SHP77 treated with DMSO at 0.1 percent for 48 hours (cell line): ENCODE measurements at places on chromosomes 3 and 15.

GRCh38 chr3:55609230-55609827 is 122.2 kb upstream of the WNT5A start:
- DNase-seq: no peak

- DNase-seq: no peak
These were observed 39.5 kb upstream of the TSEN2 start for GRCh38 chr3:12444582-12445471.

GRCh38 chr15:48628832-48629231 is 16.7 kb downstream of the FBN1 start:
- no peak for DNase-seq

- no peak for DNase-seq
These were observed 534.2 kb downstream of the ZIC1 start for GRCh38 chr3:147943265-147943945.

DNA sequence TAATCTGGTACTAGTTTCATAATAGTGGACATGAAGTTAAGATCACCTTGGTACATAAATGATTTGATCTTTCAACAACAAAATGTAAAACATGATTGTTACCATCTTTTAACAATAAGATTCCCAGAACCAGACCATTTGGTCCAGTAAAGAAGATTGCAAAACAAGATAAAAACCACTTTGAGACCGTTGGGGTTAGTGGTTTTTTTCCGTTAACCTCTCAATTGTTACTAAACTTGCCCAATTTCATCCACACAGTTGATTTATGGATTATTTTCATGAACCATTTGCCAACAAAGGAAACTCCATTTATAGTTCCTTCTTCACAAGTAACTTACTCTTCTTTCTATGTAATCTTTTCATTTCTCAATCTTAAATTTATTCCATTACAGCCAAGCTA is 53.8 kb downstream of the ATP8B4 start:
- DNase-seq: no peak

DNA sequence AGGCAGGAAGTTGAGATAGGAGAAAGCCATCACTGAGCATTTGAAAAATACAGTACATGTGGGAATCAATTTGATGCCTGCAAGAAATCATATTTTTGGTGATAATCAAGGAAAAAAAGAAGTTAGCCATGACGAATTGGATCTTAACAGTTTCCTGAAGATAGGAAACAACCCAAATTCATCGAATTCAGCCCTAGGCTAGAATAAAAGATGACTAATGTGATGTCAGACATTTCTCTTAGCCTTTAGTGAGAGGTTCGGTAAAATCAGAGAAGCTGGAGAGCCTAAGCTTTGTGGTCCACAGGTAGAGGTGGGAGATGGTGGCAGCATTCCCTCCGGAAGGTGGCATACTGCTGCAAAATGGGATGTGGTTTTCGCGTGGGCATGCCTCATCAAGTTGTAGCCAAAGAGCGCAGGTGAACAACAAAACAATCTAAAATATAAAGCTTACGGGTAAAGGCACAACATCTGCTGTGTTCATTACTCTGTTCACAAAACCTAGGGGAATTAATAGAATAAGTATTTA is 144.1 kb upstream of the ALCAM start:
- DNase-seq: no peak

DNA sequence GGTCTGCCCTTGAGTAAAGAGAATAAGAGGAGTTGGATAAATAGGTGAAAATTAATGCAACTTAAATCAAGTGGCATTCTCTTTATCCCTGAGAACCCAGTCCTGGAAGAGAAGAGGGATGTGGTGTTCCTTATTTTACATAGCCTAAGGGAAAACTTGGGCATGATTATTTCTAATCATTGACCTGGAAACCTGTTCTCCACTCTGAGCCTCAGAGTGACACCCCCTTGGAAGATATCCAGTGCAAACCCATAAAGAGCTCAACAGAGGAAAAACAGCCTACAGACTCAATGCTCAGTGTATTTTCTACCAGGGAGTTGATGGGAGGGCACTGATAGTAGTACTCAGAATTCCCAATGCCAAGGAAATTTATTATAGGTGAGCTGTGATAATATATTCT is 22.0 kb downstream of the SLC15A2 start:
- DNase-seq: no peak

GRCh38 chr15:57534281-57534680 is 57.4 kb upstream of the MYZAP start:
- no peak for DNase-seq

GRCh38 chr3:174376346-174376745 is 482.8 kb upstream of the NAALADL2 start:
- DNase-seq: no peak

- no peak for DNase-seq
These were observed 63.9 kb downstream of the RBM6 start for GRCh38 chr3:50003824-50004223.

DNA sequence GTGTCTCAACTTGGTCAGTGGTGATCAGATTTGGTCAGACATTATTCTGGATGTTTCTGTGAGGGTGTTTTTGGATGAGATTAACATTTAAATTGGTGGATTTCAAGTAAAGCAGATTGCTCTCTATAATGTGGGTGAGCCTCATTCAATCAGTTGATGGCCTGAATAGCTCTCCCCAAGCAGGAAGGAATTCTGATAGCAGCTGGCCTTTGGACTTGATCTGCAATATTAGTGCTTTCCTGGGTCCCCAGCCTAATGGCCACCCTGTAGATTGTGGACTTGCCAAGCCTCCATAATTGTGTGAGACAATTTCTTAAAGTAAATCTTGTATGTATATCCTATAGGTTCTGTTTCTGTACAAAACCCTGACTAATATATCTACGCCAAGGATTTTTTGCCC is 153.9 kb upstream of the TBL1XR1 start:
- DNase-seq: no peak

GRCh38 chr3:188267790-188268335 is 113.9 kb downstream of the LPP start:
- DNase-seq: no peak

- no peak for DNase-seq
These were observed 268.8 kb downstream of the NR2F2 start for GRCh38 chr15:96599268-96599667.

DNA sequence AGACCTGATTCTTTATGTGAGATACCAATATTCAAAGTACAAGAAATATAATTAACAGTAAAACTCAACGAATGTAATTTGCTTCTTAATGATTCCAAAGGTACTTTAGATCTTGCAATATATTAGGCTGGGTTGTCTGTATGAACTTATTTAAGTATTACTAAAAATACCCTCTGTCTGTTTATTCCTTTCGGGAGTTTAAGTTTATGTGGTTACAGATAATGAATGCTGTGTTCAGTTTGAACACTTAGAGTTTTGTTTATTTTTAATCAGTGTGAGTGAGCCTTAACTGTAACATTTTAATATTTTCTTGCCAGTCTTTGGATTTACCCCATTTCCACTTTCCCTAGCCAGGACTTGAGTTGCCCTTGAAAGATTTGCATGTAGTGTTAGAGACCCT is 3.5 kb downstream of the PDE8A start:
- DNase-seq: no peak

DNA sequence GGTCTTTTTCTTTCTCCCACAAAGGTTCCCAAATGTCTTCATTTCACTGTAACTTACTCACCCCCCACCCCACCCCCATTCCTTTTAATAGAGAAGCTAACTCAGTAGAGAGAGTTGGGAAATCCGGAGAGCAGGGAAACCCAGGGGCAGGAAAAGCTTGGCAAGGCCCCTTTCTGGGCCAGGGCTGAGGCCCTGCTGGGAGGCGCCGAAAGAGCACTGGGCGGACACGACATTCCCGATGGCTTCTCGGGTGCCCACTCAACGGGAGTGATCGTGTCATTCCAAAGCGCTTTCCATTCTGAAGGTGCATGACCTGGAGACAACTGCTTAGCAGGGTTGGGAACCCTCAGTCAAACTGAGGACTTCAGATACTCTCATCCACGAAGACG is 1.6 kb upstream of the DALRD3 start:
- DNase-seq: no peak

DNA sequence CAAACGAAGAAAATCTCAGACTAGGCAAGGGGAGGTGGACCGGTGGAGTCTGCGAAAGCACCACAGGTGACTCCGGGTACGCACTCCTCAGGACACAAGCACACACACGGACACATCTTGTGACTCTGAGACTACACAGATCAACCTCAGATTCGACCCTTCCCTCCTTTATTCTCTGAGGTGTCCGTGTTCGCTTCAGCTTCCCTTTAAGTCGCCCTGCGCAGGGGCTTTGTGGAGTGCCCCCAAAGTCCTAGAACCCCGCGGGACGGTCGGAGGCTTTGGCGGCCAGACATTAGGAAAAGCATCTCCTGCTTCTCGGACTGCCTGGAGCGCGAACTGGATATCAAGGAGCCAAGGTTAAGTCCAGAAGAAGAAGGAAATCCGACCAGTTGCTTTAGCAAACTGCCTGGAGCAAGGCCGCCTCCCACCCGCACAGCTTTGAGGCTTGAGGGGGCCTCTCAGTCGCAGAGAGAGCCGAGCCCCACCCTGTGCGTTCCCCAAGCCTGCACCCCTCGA is 730 bp downstream of the DGKG start:
- DNase-seq: no peak

DNA sequence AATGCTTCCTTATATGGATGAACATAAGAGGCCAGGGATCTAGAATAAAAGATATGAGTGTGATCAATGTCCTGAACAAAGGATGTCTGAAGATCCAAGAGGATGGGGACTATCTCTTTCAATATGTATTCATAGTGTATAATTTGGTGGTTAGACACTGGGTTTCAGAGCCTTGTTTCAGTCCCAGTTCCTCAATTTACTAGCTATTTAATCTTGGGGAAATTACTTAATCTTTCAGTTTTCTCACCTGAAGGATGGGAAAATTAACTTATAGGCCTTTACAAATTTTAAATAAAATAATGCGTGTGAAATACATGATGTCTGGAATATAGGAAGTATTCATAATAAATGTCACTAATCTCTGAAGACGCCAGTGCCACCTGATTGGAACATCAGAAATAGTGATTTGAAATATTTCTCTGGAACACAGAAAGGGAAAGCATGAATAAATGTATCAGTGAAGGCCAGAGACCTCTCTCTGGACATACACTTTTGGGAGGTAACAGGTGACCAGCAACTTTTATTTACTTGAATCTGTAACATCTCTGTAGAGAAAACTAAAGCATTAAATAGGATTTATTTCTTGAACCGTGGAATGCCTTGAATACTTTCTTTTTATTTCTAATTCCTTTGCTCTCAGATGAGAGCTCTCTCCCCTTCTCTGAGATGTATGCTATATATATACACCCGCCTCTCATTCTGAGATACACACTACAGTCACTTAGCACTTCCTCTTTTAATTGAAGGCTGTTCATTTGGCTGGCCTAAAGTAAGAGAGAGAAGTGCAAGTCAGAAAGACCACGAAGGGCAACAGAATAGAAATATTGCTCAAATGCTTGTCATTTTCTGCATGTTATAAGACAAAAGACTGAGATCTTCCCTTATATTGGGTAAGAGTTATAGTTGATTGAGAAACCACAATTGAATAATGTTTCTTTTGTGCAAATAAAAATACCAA is 407.1 kb downstream of the LSAMP start:
- DNase-seq: no peak

DNA sequence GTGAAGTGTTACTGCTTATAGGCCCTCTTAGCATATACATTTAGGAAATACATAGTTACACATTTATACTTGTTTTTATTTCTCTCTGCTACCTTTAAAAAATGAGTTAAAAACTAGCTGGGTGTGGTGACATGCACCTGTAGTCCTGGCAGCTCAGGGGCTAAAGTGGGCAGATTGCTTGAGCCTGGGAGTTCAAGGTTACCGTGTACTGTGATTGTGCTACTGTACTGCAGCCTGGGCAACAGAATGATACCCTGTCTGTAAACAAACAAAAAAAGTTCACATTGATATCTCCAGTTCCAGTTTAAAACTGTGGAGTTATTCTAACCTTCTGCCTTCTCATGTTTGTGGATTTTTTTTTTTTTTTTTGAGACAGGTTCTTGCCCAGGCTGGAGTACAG is 12.1 kb downstream of the PDCD6IP start:
- DNase-seq: no peak

- no peak for DNase-seq
These were observed 123.2 kb downstream of the RTP4 start for GRCh38 chr3:187491371-187491770.

DNA sequence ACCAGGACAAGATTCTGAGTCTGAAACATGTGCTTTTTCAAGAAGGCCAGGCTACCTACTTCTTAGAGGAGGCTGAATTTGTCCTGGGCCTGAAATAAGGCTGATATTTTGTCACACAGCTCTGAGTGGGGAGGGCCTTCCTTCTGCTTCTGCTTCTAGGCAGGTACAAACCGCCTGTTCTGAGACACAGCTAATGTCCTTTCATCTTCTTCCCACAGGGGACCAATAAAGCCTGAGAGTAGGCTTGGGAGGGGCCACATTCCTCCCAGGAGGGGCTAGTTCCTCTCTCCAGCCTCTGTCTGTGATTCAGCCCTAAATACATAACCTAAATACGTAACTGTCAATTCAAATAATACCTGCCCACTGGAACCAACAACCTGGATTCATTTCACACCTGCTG is 34.8 kb downstream of the CRYGS start:
- no peak for DNase-seq

DNA sequence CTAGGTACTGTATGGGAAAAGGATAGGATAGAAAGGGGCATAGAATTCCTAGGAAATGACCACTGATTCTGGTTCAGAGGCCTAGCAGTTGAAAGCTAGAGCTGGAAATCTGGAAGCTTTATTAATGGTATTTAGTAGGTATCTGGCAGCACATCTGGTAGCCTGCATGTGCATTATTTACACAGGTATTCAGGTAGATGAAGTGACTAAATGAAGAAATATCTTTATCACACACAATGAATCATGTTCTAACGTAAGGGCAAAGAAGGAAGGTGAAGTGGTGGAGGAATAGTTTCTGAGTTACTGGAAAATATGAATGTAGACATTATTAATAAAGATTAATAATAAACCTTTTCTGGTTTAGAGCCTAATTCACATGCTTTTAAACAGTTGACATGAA is 119.9 kb downstream of the MBNL1 start:
- DNase-seq: no peak

GRCh38 chr3:36907911-36908646 is 36.8 kb downstream of the TRANK1 start:
- no peak for DNase-seq

- DNase-seq: no peak
These were observed 453.0 kb upstream of the CFAP20DC start for GRCh38 chr3:59502806-59503205.

GRCh38 chr15:58282060-58282708 is 144.0 kb downstream of the AQP9 start:
- no peak for DNase-seq

DNA sequence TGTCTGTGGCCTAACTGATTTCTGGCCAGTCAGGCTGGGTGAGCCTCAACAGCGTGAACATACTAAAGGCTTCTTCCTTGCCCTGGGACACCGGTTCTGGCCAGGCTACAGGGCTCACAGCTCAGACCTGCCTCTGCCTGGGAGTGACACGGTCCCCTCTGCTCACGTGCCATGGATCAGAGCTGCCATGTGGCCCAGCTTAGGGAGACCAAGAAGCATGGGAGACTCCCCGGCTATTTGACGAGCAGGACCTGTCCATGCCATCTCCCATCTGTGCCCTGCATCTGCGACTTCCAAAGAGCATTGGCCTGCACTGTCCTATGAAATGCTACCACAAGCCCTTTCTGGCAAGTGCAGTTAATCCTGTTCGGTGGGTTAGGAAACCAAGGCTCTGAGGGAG is 57.4 kb downstream of the APBA2 start:
- no peak for DNase-seq
